ENCODE measurements at places on chromosomes 5 and 9.

GRCh38 chr9:68707801-68708488, 2.9 kb downstream of the PIP5K1B start:
- no peak for DNase-seq

- peak; percentile 91 for DNase-seq
These were observed at the start of gene PDGFRB for GRCh38 chr5:150155258-150156026. PDGFRB (minus strand) TSS chr5:150155845; CDS start chr5:150137047, 18,798 bp downstream.

- DNase-seq = no peak
These were observed 79.6 kb downstream of the WNK2 start for GRCh38 chr9:93263334-93264229.

DNA sequence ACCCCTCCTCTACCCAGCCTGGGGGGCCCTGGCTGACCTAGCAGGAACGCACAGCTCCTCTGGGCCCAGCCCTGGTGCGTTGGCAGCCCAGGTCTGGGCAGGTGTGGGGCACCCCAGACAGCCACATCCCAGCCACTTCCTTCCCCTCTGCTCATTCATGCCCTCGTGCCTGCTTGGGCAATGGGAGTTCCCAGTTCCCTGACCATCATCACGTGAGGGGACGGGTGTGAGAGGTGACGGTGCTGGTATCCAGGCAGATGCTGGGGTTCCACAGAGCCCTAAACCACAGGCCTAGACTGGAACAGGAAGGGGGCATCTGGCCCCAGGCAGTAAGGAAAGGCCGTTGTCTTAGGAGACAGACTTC, 8.4 kb downstream of the RALGDS start:
- peak; percentile 45 for DNase-seq

DNA sequence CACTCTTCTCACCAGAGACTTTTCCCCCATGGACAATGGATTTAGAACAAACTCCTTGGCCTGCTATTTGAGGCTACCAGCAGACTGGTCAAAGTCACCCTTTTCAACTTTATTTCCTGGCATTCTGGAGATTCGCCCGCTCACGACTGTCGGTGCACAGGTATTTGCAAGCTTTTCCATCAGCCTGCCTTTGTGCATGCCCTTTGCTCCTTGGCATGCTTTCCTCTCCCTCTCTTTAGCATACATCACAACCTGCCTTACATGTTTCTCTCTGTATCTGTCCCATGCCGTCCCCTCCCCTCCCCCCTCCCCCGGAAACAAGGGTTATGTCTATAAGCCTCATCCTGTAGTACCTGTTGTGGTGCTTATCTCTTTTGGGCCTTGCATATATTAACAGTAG, 257.1 kb downstream of the AOPEP start:
- DNase-seq = no peak
